ENCODE measurements at places on chromosomes 5 and 9.

- no peak for DNase-seq
Measured at GRCh38 chr5:59362438-59362837, 531.1 kb downstream of the PDE4D start.

GRCh38 chr9:136977649-136978072, 357 bp downstream of the PTGDS start:
- DNase-seq: no peak

GRCh38 chr9:88953381-88954029, 37.8 kb upstream of the S1PR3 start:
- DNase-seq: peak; percentile 40

DNA sequence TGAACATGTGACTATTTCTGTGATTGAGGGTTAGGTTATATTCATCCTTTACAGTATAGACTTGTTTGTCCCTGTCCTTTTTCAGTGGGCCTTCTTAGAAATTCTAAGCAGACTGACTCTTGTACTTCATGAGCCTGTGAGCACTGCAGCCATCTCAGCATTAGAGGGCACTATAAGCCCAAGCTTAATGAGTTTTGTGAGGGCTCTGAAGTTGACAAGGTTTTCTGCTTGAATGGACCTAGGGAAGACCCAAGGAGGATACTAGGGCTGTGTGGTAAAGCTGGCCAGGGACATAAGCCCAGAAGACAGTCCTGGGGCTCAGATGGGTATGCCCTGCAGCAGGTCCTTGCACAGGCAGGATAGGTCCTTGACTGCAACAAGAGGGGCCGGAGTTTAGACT, 126.5 kb downstream of the MRPS30 start:
- no peak for DNase-seq

GRCh38 chr5:135349886-135350285, 49.1 kb downstream of the MACROH2A1 start:
- no peak for DNase-seq

DNA sequence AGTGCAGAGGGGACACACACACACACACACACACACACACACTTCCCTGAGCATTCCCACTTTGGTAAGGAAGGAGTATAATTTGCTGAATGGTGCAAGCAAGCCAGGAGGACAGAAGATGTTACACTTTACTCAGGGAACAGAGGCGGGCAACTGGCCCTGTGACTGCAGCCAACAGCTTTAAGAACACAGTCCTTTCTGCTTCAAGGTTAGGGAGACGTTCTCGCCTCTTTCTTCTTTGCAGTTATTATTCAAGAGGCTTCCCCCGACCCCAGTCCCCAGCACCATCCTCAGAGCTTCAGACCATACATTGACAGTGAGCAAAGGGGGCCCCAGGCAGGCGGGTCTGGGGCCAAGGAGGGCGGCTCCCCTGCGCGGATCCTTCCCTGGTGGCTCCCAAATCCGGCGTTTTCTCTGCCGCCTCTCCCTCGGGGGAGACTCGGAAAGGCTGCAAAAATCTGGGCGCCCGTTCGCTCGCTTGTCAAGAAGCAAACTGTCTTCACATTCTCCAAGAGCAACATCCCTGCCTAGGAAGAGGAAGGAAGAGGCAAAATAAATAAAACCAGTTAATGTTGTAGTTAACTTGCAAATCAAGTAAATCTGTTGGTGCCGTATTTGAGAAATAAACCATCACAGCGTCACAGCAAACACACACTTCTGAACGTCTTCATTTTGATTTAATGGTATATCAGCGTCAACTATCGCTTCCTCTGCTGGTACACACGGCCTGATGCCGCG, 3.8 kb upstream of the LHX2 start:
- no peak for DNase-seq

DNA sequence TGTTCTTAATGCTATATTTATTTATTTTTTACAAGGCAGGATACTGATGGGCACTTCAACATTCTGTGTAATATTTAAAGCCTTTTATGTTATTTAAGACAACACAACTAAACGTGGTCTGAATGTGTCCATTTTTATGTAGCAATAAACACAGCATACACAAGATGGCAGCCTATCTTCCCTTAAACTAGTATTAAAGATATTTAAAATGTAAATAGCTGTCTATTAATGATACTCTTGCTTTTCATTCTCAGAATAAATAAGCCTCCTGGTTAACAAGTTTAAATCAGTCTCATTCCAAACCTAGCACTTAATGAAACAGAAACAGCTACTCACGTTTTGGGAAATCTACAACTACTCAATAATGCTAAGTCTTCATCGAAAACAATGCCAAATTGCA, 315.7 kb downstream of the MCTP1 start:
- DNase-seq: no peak

DNA sequence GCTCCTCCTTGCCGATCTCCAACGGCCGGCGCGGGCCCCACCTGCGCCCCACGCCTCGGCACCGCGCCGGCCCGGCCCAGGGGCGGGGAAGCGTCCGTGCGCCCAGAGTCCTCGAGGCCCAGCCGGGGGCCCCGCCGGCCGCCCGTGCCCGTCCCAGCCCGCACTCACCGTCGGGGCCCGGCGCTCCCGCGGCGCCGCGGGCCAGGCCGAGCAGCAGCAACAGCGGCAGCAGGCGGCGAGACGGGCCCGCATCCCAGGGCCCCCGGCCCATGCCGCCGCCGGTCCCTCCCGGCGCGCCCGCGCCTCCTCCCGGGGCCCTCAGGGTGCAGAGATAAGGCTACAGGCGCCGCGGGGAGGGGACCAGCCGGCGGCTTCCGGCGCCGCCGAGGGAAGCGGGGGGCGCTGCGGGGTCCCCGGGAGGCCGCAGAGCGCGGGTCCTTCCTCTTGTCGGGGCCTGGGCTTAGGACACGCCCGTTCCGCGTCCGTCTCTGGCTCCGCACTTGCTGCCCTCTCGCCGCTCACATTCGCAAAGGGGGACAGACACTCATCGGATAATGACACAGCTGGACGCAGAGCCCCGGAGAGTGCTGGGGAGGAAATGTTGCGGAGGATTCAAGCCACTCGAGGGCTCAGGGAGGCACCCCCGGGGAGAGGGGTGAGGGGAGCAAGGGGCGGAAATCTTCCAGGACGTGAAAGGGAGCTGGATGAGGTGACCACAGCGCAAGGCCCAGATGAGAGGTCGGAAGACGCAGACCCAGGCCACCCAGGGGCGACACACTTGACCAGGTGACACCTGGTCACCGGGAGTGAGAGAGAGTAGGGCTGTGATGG, at the start of gene SUSD1:
Gene SUSD1, minus strand, starts transcription at position 333 of the 831 bp plus-strand sequence. Its CDS starts 62 bp downstream, at position 271.
- DNase-seq: peak; percentile 66

DNA sequence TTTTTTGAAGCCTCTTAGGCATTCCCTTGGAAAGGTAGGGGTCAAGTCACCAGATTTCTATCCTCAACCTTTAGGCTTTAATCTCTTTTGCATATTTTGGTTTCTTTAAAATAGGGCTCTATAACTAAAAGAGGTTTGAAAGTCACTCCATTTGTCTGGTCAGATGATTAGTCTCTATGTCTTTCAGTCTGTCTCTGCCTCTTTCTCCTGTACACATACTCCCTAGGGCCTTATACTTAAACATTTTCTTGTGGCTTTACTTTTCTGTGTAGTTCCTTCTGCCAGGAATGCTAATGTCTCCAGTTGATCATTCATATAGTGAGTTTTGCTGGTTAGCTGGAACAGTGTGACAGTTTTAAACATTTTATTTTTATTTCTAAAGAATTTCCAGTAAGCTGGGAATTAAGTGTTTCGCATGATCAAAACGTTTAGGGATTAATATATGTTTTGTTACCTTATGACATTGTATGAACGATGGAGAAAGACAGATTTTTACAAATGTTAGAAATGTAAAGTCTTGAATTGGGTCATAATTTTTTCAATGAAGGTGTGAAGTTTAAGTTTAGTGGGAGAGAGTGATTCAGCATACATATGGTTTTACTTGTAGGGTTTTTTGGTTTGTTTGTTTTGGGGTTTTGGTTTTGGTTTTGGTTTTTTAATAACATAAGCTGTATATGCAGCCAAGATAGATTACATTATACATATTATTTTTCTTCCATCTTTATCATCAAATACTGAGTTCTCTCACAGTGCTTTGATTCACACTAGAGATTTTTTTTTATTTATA, 90.6 kb downstream of the ZCCHC7 start:
- no peak for DNase-seq

DNA sequence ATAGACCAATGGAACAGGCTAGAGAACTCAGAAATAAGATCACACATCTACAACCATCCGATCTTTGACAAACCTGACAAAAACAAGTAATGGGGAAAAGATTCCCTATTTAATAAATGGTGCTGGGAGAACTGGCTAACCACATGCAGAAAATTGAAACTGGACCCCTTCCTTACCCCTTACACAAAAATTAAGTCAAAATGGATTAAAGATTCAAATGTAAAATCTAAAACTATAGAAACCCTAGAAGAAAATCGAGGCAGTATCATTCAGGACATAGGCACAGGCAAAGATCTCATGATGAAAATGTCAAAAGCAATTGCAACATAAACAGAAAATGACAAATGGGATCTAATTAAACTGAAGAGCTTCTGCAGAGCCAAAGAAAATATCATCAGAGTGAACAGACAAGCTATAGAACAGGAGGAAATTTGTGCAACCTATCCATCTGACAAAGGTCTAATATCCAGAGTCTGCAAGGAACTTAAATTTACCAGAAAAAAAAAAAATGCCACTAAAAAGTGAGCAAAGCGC, 43.8 kb downstream of the MRPS27 start:
- DNase-seq: no peak

DNA sequence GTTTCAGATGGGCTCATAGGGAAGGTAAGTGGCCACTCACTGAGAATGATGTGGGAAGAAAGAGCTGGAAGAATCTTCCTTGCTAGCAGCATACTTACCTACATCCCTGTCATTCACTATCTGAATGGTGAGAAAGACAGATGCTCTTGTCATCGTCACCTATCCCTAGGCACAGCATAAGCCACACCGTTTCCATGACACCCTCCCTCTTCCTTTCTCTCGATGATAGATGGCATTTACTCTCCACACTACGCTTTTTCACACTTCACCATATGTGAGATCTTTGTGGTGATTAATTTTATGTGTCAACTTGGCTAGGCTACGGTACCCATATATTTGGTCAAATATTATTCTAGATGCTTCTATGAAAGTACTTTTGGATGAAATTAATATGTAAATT, 44.4 kb upstream of the FER start:
- no peak for DNase-seq

GRCh38 chr5:171162596-171162995, 146.5 kb upstream of the TLX3 start:
- DNase-seq: peak; percentile 71

DNA sequence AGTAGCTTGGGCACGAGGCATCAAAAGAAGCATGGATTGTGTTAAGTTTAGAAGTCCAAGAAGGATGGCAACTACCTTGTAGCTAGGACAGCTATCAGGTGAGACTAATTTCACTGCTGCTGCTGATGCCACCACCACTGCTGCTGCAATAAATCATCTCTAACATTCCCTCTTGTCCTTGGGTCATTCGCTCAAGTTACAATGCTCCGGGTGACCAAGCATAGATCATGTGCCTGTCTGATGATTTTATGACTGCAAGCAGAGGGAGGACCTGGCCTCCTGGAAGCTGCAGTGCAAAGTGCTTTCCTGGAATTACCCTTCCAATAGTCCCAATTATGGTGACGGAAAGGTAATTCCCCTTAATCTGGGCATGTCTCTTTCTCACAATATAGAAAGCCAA, 334.4 kb downstream of the PRELID2 start:
- no peak for DNase-seq

GRCh38 chr9:119343059-119343990, 25.9 kb downstream of the BRINP1 start:
- DNase-seq: no peak

GRCh38 chr9:28317745-28318144, 744.5 kb upstream of the C9orf72 start:
- no peak for DNase-seq

GRCh38 chr5:178310130-178310865, 77.7 kb upstream of the PHYKPL start:
- no peak for DNase-seq

- DNase-seq: no peak
Measured at GRCh38 chr5:139335811-139336210, 5.8 kb upstream of the PAIP2 start.

- DNase-seq: no peak
Measured at GRCh38 chr5:149212198-149212951, 59.3 kb upstream of the AFAP1L1 start.

DNA sequence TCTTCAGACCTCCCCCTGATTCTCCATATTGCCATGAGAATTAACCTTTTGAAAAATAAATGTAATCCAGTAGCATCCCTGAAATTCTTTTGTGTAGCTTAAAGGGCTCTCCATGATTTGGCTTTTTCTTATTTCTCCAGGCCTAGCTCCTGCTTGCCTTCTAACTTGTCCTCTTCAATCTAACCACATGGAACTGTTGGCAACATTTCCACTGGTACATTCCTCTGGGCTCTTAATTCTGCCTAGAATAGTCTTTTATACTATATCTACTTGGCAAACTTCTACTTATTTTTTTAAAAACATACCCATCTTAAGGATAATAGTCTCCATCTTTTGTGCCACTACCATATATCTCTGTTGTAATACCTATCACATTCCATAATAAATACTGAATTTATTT, 54.1 kb downstream of the GNG10 start:
- DNase-seq: no peak

- DNase-seq: no peak
Measured at GRCh38 chr5:75286211-75286773, 49.6 kb upstream of the ANKRD31 start.

DNA sequence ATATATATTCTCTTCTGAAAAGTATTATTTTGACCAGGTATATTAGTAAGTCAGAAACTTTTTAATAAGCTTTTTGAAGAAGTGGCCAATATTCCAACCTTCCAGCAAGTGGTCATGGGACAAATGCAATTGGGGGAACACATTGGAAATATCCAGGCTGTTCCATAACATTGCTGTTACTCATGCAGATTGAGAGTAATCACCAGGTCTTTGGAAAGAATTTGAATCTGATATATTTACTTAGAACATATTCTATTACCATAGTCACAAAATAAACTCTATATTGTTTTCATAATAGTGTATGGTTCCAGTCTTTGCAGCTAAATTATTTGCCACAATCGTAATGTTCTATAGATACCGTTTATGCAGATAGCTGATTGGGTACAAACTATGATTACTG, 102.8 kb downstream of the TAF11L14 start:
- DNase-seq: no peak

- no peak for DNase-seq
Measured at GRCh38 chr5:16914108-16914435, 22.0 kb downstream of the MYO10 start.

- DNase-seq: no peak
Measured at GRCh38 chr9:123109540-123110279, 76.2 kb downstream of the GPR21 start.

DNA sequence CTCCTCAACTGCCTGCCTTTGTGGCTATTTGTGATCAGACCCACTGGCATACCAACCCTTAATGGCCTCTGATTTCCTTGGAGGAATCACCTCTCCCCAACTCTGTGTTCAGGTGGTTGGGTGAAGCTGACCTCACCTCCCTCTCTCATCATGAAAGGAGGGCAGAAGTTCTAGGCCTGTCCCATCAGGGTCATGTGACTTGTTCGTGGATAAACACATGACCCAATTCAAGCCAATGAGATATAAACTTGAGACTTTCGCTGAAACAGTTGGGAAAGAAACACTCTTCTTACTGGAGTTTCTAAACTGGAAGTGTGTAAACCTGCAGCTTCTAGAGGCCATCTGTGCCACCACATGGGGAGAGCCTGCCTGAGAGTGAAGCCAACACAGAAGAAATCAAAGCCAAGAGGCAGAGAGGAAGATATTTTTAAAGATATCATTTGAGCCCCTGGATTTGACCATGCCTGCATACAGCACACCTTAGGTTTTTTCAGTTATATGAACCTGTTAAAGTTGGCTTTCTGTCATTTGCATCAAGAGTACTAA, 5.8 kb downstream of the GABBR2 start:
- no peak for DNase-seq

Measured in ecto neural progenitor cell (in vitro differentiated cells).